ENCODE measurements at places on chromosomes 4 and X.

DNA sequence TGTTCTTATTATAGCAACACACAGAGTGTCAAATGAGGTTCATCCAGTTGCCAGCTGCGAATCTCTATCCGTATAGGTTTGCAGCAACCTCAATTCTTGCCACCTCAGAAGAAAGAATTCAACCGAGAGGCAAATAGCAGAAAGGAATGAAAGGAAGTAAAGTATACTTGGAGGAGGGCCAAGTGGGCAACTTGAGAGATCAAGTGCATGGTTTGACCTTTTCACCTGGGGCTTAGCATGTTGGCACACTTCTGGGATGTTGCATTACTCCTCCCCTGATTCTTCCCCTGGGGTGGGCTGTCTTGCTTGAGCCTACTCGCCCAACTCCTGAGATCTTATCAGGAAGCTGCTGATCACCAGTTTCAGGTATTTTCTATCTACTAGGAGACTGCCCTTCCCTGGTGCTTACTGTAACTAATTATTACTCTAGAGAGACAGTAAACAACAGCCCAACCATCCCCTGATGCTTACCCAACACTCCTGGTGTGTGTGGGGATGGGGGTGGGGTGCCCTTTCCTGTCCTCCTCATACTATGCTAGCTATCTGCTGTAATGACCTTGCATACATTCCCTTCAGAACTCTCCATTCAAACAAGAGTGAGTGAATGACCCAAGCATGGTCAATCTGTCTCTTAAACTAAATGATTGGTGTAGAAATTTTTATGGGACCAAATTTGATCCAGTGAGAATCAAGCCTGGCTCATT is 7.3 kb upstream of the TMEM33 start:
- DNase-seq: no peak

DNA sequence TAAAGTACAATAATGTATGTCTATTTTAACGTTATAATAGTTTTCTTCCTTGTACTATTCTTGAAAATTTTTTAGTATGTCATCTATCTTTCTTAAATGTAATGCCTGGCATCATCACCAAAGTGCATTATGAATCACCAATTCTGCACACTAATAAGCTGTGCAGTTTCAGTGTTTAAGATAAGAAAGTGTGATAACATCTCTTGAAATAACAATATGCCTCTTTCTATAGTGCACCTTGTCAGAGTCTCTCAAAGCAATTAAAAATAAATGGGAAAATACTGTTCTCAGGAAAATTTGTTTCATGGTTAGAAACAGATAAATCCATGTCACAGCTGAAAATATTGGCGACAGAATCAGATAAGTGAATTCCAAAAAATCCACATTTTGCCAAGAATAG is 457.4 kb upstream of the PCDH10 start:
- no peak for DNase-seq

GRCh38 chr4:10223782-10224181 is 107.2 kb upstream of the WDR1 start:
- no peak for DNase-seq

- DNase-seq: no peak
Measured at GRCh38 chrX:70479247-70479921, 34.7 kb downstream of the DLG3 start.

- no peak for DNase-seq
Measured at GRCh38 chr4:186088523-186088922, 16.0 kb upstream of the FAM149A start.

DNA sequence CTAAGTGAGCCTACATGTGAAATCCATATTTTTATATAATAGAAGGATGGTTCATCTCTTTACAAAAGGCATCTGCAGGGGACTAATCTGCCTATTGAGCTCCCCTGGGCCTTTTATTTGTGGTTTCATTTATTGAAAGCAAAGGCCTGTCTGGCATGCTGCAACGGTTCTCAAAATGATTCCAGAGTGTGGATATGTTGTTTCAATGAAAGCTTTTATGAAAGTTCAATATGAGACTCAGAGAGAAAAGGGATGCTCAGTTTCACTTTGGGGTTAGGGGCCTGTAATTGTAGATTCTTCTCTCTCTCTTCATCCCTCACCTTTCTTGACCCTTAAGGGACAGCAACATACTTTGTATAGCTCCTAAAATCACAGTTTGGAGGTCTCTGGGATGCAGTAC is 204.2 kb upstream of the CASK start:
- DNase-seq: no peak

DNA sequence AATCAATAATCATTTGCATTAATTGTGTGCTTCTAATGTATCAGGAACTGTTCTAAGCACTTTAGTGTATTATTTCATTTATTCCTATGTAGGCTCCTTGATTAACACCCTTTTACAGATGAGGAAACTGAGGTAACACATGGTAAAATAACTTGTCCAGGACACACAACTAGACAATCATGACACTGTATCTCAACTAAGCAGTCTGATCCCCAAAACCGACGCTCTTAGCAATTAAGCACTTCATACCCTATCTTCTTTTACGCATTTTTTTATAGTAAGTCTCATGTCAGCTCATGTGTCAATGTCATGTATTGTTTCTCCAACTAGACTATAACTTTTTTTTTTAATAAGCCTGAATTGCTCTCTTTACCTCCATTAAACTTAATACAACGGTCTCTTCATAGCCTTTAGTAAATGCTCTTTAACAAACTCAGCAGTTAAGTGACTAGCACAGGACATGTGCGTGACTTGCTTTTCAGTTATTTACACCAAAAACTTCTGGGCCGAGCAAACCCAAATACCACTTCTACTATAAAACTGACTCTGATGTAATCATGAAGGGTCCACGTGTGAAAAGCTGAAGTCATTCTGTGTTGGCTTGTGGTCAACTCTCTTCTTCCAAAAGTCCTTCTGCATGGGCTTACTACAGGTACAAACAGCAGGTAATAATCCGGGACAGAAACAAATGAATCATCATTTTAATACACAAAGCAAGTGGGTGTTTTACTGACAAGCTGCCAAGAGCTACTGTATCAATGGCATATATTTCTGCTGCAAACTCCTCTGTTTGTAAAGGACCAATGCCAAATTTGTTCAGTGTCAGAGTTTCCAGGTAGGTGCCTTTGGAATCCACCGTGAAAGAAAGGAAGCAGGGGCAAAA is 7.9 kb upstream of the AMBN start:
- no peak for DNase-seq

- no peak for DNase-seq
Measured at GRCh38 chr4:52010986-52011385, 9.2 kb downstream of the LRRC66 start.

DNA sequence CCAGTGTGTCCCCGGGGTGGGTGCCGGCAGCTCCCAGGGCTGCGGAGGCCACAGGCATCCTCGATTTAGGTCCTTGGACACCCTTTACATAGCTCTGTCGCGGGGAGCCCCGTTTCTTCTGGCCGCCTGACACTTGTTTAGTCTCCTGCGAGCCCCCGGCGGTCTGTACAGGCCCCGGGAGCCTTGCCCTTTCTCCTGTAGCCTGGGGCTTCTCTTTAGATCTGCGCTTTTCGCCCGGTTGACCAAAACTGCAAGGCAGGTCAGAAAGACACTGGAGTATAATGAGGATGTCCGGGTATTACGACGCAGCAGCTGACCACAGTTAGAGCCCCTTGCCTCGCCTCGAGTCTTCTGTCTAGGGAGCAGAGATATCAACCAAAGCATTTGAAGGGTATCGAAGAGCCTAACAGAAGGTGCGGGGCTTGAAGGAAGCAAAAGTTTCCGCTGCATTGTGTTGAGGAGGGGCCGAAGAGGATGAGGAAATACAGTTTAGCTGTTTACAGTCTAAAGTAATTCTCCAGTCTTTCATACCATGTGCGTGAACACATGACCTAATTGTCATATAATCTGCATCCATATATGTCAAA is 479 bp downstream of the BRCC3 start:
- DNase-seq: no peak

DNA sequence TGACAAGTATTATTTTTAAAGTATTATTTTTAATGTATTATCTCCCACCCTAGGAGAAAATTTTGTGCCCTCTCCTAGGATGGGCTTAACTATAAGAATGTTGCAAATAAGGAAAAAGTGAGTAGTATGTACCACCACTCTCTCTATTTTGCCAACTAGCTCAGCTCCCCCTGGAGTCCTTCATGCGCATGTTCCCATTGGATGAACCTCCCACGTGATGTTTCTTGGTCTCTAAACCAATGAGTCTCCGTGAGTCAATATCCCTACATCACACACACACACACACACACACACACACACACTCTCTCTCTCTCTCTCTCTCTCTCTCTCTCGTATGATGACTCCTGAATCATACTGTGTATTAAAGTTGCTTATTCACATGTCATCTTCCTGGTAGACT is 129.7 kb upstream of the ZFP42 start:
- no peak for DNase-seq

- no peak for DNase-seq
Measured at GRCh38 chr4:122150931-122151330, 1.2 kb upstream of the BLTP1 start.

DNA sequence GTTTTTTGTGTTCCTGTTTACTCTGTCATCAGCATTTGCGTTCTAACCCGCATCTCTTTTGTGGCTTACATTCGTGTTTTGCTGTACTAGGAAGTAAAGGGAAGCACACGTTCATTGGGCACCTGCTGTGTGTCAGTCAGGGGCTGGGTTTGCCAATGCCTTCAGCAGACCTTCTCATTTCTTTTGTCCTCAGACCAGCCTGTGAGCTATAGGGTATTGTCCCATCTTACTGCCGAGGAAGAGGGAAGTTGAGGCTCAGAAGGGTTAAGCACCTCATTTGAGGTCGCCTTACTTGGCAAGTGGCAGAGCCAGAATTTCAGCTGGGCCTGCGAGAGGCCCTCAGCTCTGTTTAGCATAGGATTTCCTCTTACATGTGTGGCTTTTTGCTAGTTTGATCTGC is 8.7 kb downstream of the TBC1D14 start:
- no peak for DNase-seq

- no peak for DNase-seq
Measured at GRCh38 chr4:187357045-187357643, 633.5 kb upstream of the FAT1 start.

DNA sequence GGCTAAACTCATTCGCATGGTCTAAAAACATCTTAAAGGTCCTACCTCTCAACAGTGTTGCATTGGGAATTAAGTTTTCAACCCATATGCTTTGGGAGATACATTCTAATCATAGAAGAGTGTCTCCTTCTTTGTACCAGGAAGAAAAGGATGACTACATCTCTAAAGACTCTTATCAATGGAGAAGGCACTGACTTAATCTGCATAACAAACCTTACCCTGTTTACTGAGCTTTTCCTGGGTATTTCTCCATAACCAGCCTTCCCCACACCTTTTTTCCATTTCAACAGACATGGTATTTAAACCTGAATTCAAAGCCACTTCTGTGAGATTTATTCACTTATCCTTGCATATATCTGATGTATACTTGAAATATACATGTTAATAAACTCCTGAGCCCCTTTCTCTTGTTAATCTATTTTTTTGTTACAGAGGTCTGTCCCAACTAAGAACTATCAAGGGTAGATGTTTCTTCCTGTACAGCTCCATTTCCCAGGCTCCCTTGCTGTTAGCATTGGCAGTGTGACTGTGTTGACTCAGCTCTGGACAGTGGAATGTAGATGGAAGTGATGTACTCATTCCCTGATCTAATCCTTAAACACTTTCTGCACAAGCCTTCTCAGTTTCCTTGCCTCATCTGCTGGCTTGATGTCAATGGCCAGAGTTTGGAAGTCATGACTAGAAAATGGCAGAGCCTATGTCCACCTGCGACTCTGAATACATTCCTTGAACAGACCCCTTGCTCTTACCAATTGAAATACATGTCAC is 148.9 kb upstream of the CPEB2 start:
- no peak for DNase-seq

GRCh38 chr4:52864793-52865192 is 2.7 kb downstream of the RASL11B start:
- DNase-seq: no peak

DNA sequence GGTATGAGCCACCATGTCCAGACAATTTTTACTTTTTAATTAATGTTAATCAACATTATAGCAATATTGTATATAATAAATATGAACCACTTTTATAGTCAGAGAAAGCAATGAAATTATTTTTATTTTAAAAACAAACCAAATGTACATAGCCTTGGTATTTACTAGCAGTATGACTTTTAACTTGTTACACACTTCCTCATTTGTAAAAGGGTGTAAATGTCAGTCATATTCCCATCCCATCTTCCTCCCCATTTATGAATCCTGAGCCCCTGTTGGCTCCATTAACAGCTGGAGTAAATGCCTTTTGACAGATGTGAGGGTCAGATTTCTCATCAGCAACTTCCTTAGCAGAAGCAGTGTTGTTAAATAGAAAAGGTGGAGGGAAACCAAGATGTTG is 179.6 kb upstream of the SPRY1 start:
- DNase-seq: no peak

DNA sequence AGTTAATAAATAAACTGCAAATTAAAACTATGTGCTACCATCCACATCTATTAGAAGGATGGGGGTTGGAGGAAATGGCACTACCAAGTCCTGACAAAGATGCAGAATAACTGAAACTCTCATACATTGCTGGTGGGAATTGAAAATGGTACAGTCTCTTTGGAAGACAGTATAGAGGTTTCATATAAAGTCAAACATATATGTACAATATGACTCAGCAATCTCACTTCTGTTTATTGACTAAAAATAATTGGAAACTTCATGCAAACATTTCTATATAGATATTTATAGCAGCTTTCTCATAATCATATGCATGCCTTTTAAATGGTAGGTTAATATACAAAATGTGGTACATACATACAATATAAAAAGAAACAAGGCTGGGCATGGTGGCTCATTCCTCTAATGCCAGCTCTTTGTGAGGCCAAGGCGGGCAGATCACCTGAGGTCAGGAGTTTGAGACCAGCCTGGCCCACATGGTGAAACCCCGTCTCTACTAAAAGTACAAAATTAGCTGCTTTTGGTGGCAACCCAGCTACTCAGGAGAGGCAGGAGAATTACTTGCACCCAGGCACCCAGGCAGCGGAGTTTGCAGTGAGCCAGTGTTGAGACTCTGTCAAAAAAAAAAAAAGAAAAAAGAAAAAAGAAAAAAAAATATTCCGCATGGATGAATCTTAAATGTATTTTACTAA is 225.0 kb upstream of the CXXC4 start:
- no peak for DNase-seq

GRCh38 chr4:74878323-74878722 is 54.6 kb upstream of the PARM1 start:
- no peak for DNase-seq

GRCh38 chr4:77927991-77928925 is 65.6 kb downstream of the MRPL1 start:
- DNase-seq: peak; percentile 28

GRCh38 chr4:2615821-2616220 is 79.4 kb downstream of the FAM193A start:
- DNase-seq: no peak

- DNase-seq: no peak
Measured at GRCh38 chrX:99717716-99718115, 692.4 kb downstream of the PCDH19 start.

GRCh38 chr4:23547096-23547495 is 342.8 kb downstream of the PPARGC1A start:
- DNase-seq: no peak

GRCh38 chrX:68139791-68140190 is 293.5 kb downstream of the OPHN1 start:
- DNase-seq: no peak
